ENCODE measurements at places on chromosomes 4 and X. TPM values are rescaled to one million over a fixed set of nuclear protein-coding genes. Genes with fewer than 3 reads are reported as not detected.

KLHL4 gene
- not detected for total RNA-seq

IQCM gene
- not detected for total RNA-seq

ANXA10 gene
- not detected for total RNA-seq

IRF2 gene
- 68.9 TPM for total RNA-seq

DNA sequence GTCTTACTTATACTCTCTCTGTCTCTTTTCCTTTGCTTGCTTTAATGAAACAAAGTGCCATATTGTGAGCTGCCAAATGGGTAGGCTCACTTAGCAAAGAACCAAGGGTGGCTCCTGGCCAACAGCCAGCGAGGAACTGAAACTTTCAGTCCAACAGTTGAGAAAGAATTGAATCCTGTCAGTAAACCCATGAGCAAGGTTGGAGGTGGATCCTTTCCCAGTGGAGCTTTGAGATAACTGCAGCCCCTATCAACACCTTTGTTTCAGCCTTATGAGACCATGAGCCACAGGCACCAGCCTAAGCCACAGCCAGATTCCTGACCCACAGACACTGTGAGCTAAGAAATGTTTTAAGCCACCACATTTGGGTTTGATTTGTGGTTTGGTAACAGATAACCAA lies 362.2 kb downstream of the PDGFC start:
- H3K4me3 ChIP-seq, result no peak overlapping the region
- H3K27me3 ChIP-seq, result no peaks in the 10 kb centered on the region
- no peak overlapping the region for H3K27ac ChIP-seq
- no peaks in the 10 kb centered on the region for H3K36me3 ChIP-seq
- DNase-seq, result no peak

DNA sequence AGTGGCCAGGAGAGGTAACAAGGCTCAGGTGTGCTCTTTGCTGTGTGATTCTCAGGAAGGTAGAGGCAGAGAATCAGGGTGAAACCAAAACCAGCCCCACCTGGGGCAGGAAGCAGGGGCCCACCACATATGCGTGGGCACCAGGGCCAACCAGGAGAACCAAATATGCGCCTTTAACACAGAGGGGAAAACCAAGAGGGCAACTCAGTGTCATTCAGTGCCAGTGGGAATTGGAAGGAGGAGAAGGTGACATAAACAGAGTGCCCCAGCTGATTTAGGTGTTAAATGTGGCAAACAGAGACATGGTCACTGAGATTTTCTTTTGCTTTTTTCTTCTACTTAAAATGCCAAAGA lies 106.8 kb upstream of the MAMLD1 start:
- no peak overlapping the region for H3K27ac ChIP-seq
- no peak overlapping the region for H3K4me3 ChIP-seq
- H3K27me3 ChIP-seq, result no peaks in the 10 kb centered on the region
- H3K36me3 ChIP-seq, result no peaks in the 10 kb centered on the region

DNA sequence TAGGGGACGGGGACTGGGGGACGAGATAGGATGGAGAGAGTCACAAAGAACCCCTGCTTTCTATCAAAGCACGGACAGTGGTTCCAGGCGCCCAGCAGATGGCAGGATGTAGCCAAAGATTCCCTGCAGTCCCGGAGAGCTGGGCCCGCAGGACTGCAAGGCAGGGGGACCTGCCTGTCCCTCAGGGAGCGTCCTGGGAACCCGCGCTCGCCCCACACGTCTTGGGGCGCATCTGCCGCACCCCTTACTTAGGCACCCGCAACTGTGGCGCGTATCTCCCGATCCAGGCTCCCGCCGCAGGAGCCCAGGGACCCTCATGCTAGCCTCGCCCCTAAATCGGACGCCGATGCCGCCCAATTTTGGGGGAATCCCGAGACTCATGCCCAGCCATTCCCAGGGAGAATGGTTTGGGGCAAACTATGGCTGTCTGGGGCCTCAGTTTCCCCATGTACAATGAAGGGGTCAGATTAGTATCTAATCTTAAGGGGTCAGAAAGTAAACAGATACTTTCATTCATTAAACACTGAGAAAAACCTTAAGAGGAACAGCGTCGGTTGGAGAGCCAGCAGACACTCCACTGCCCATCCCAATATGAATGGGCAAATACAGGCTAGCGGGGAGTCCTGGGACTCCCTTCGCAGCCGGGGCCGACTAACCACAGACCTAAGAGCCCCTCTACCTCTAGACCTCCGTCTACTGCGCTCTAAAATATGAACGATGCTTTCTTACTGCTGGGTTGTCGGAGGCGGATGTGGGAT lies 581 bp upstream of the STK32B start:
- peak overlapping the region; percentile 12 for H3K27ac ChIP-seq
- H3K4me1 ChIP-seq, result peaks cover 10% of the 10 kb centered on the region
- peak; percentile 70 for DNase-seq
- H3K36me3 ChIP-seq, result no peaks in the 10 kb centered on the region

DNA sequence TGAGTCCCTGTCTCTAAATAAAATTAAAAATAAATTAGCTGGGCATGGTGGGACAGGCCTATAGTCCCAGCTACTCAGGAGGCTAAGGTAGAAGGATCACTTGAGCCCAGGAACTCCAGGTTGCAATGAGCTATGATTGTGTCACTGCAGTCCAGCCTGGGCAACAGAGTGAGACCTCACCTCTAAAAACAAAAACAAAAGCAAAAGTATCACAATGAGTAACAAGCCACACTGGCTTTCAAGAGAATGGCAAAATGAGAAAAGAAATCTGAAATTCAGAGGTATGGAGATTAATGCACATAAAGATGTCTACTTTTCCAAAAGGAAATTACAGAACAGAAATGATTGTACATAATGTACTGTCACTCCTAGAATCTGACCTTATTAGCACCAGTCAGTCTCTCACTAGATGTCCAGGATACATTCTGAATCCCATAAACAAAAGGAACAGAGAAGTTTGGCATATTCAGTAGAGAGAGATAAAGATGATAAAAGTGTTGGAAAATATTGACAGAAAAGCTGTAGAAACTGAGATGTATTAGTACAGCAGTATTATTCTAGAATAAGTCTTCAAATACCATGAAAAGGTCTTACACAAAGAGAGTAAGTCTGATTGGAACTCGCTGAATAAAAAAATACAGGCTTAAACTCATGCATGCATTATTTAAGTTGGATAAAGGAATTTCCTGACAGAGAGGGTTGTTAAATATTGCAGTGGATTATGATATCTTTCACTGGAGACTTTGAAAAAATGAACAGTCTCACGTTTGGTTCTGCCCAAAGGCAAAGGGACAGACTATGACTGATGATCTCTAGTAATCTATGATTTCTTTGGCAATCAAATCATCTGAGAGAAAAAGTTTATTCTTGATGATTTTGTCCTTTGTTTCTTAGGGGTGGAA lies 102.5 kb downstream of the SH3RF1 start:
- no peak overlapping the region for H3K4me3 ChIP-seq
- DNase-seq, result no peak
- no peaks in the 10 kb centered on the region for H3K36me3 ChIP-seq

GRCh38 chr4:52203351-52203750 lies 152.2 kb downstream of the SPATA18 start:
- no peaks in the 10 kb centered on the region for H3K4me1 ChIP-seq
- H3K4me3 ChIP-seq, result no peak overlapping the region
- H3K36me3 ChIP-seq, result no peaks in the 10 kb centered on the region
- no peak overlapping the region for H3K27ac ChIP-seq
